ENCODE measurements at places on chromosomes 2 and 18. TPM values are rescaled to one million over a fixed set of nuclear protein-coding genes. Genes with fewer than 3 reads are reported as not detected.

AMER3 gene
- not detected for total RNA-seq

OR6B2 gene
- total RNA-seq = not detected

CXCR1 gene
- not detected for total RNA-seq

PLGLB1 gene
- total RNA-seq = 4.4 TPM

POMC gene
- total RNA-seq = 8.0 TPM

IL37 gene
- total RNA-seq = not detected

ANKRD29 gene
- total RNA-seq = not detected

CCBE1 gene
- total RNA-seq = 0.81 TPM

GDF7 gene
- not detected for total RNA-seq

TBR1 gene
- 0.05 TPM for total RNA-seq

FASTKD1 gene
- 40.4 TPM for total RNA-seq

BARD1 gene
- 32.6 TPM for total RNA-seq

UBR3 gene
- 21.0 TPM for total RNA-seq

FN1 gene
- total RNA-seq = 0.60 TPM

SH3RF3 gene
- total RNA-seq = 1.2 TPM

PRADC1 gene
- total RNA-seq = 17.3 TPM

MOGAT1 gene
- total RNA-seq = not detected

GRCh38 chr18:77052297-77052982 lies 80.1 kb downstream of the MBP start:
- H3K4me1 ChIP-seq = peaks cover 55% of the 10 kb centered on the region
- DNase-seq = no peak
- H3K27ac ChIP-seq = no peak overlapping the region

- H3K4me3 ChIP-seq = no peak overlapping the region
- H3K27ac ChIP-seq = no peak overlapping the region
- H3K4me1 ChIP-seq = no peaks in the 10 kb centered on the region
- H3K27me3 ChIP-seq = no peaks in the 10 kb centered on the region
- no peak for DNase-seq
Observed at GRCh38 chr2:7161501-7161900, 244.3 kb downstream of the RNF144A start.

- DNase-seq = no peak
- no peak overlapping the region for H3K27ac ChIP-seq
Observed at GRCh38 chr2:70531419-70532086, 22.1 kb downstream of the TGFA start.

- DNase-seq = peak; percentile 48
- H3K4me1 ChIP-seq = peaks cover 14% of the 10 kb centered on the region
- H3K27ac ChIP-seq = peak overlapping the region; percentile 32
- H3K36me3 ChIP-seq = no peaks in the 10 kb centered on the region
Observed at GRCh38 chr2:9800975-9801726, 42.1 kb upstream of the TAF1B start.

GRCh38 chr18:6994771-6995430 lies 122.7 kb downstream of the LAMA1 start:
- H3K27me3 ChIP-seq = no peaks in the 10 kb centered on the region
- no peak overlapping the region for H3K4me3 ChIP-seq
- H3K4me1 ChIP-seq = peaks cover 4% of the 10 kb centered on the region
- no peak overlapping the region for H3K27ac ChIP-seq
- H3K36me3 ChIP-seq = no peaks in the 10 kb centered on the region
- DNase-seq = no peak

DNA sequence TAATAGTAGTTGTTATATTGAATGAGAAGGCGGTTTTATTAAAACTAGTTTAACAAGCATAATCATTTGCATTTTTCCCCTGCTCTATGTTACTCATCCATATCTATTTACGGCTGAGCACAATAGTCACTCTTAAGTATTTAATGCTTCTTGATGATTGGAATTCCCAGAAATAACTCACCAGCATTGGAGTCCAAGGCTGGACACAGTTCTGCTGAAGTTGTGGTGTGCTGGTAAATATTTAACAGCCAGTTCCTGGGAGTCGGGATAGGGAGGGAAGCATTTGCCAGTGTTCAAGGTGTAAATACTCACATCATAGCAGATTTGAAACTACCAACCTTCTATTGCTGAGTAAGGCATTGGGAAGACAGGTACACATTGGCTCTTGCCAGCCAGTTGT lies 315.1 kb downstream of the MTX2 start:
- no peak overlapping the region for H3K4me3 ChIP-seq
- DNase-seq = no peak
- H3K36me3 ChIP-seq = no peaks in the 10 kb centered on the region
- no peak overlapping the region for H3K27ac ChIP-seq
- H3K27me3 ChIP-seq = peaks cover 24% of the 10 kb centered on the region

GRCh38 chr2:59034106-59034505 lies 793.0 kb upstream of the FANCL start:
- H3K27ac ChIP-seq = no peak overlapping the region
- DNase-seq = no peak
- no peaks in the 10 kb centered on the region for H3K36me3 ChIP-seq
- no peaks in the 10 kb centered on the region for H3K4me1 ChIP-seq
- no peak overlapping the region for H3K4me3 ChIP-seq

GRCh38 chr2:156800781-156801361 lies 364.7 kb downstream of the GPD2 start:
- H3K4me3 ChIP-seq = no peak overlapping the region
- no peaks in the 10 kb centered on the region for H3K36me3 ChIP-seq
- H3K27me3 ChIP-seq = peaks cover 8% of the 10 kb centered on the region
- H3K27ac ChIP-seq = no peak overlapping the region
- H3K4me1 ChIP-seq = no peaks in the 10 kb centered on the region

DNA sequence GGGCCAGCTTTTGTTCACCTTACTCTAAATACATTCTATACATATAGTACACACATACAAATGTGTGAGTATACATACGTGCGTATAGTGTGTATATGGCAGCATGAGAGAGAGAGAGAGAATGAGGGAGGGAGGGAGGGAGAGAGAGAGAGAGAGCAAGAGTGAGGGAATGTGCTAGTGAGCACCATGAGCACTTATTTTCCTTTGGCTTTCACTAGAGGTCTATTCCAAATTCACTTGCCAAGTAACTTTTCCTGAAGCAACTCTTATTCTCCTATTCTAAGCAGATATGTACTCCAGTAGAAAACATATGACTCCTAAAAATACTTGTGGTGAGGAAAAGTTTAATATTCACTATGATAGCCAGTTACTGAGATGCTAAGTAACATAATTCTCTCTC lies 85.7 kb downstream of the COBLL1 start:
- H3K4me1 ChIP-seq = peaks cover 3% of the 10 kb centered on the region
- no peak for DNase-seq
- no peak overlapping the region for H3K27ac ChIP-seq
- H3K4me3 ChIP-seq = no peak overlapping the region

GRCh38 chr2:43841949-43842865 lies 3.4 kb downstream of the ABCG8 start:
- H3K27ac ChIP-seq = no peak overlapping the region
- no peaks in the 10 kb centered on the region for H3K27me3 ChIP-seq
- DNase-seq = no peak
- no peaks in the 10 kb centered on the region for H3K36me3 ChIP-seq

GRCh38 chr2:15624903-15625302 lies 33.2 kb downstream of the DDX1 start:
- no peak overlapping the region for H3K27ac ChIP-seq
- no peak overlapping the region for H3K4me3 ChIP-seq
- H3K4me1 ChIP-seq = no peaks in the 10 kb centered on the region

- H3K4me3 ChIP-seq = no peak overlapping the region
- no peaks in the 10 kb centered on the region for H3K4me1 ChIP-seq
- no peak for DNase-seq
- no peaks in the 10 kb centered on the region for H3K36me3 ChIP-seq
Observed at GRCh38 chr2:218798767-218799504, 17.0 kb downstream of the CYP27A1 start.

- no peak overlapping the region for H3K27ac ChIP-seq
- H3K36me3 ChIP-seq = no peaks in the 10 kb centered on the region
- no peak overlapping the region for H3K4me3 ChIP-seq
- no peak for DNase-seq
- no peaks in the 10 kb centered on the region for H3K4me1 ChIP-seq
- no peaks in the 10 kb centered on the region for H3K27me3 ChIP-seq
Observed at GRCh38 chr2:71944806-71945602, 202.7 kb downstream of the CYP26B1 start.

GRCh38 chr2:190697421-190697820 lies 48.5 kb downstream of the NAB1 start:
- H3K27me3 ChIP-seq = no peaks in the 10 kb centered on the region
- no peak overlapping the region for H3K27ac ChIP-seq
- H3K36me3 ChIP-seq = peaks cover 4% of the 10 kb centered on the region
- H3K4me3 ChIP-seq = no peak overlapping the region
- no peak for DNase-seq
- H3K4me1 ChIP-seq = peaks cover 54% of the 10 kb centered on the region

GRCh38 chr18:75179819-75180600 lies 28.9 kb downstream of the PTGR3 start:
- H3K36me3 ChIP-seq = no peaks in the 10 kb centered on the region
- no peak for DNase-seq
- no peaks in the 10 kb centered on the region for H3K4me1 ChIP-seq
- H3K27me3 ChIP-seq = peaks cover 12% of the 10 kb centered on the region
- no peak overlapping the region for H3K27ac ChIP-seq

- no peaks in the 10 kb centered on the region for H3K4me1 ChIP-seq
- no peak for DNase-seq
- no peaks in the 10 kb centered on the region for H3K27me3 ChIP-seq
- no peak overlapping the region for H3K27ac ChIP-seq
Observed at GRCh38 chr2:100264651-100265050, 57.6 kb downstream of the LONRF2 start.

- H3K36me3 ChIP-seq = no peaks in the 10 kb centered on the region
- no peak for DNase-seq
- H3K27me3 ChIP-seq = no peaks in the 10 kb centered on the region
- H3K4me1 ChIP-seq = no peaks in the 10 kb centered on the region
- no peak overlapping the region for H3K27ac ChIP-seq
Observed at GRCh38 chr2:25895610-25896009, 17.3 kb upstream of the ASXL2 start.

DNA sequence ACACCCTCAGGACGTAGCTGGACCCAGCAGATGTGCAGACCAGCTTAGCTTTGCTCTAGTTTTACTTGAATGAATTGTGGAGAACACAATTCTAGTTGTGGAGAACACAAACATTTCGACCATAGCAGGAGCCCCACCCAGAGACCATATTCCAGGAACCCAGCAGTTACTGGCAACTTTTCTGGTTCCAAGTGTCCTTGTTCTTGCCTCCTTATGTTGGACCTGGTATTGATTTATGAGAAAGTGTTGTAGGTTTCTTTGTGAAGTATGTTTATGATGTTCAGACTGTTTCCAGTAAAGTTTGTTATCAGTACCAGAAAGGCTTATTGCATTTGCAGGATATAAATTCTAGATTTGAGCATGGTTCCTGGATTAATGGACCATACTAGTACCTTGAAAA lies 51.0 kb downstream of the LTBP1 start:
- peaks cover 2% of the 10 kb centered on the region for H3K27me3 ChIP-seq
- no peak overlapping the region for H3K27ac ChIP-seq
- DNase-seq = no peak
- H3K4me1 ChIP-seq = no peaks in the 10 kb centered on the region

- no peaks in the 10 kb centered on the region for H3K4me1 ChIP-seq
- no peak overlapping the region for H3K4me3 ChIP-seq
- no peak for DNase-seq
- H3K27me3 ChIP-seq = peaks cover 29% of the 10 kb centered on the region
Observed at GRCh38 chr2:18518116-18519111, 42.0 kb downstream of the RDH14 start.

DNA sequence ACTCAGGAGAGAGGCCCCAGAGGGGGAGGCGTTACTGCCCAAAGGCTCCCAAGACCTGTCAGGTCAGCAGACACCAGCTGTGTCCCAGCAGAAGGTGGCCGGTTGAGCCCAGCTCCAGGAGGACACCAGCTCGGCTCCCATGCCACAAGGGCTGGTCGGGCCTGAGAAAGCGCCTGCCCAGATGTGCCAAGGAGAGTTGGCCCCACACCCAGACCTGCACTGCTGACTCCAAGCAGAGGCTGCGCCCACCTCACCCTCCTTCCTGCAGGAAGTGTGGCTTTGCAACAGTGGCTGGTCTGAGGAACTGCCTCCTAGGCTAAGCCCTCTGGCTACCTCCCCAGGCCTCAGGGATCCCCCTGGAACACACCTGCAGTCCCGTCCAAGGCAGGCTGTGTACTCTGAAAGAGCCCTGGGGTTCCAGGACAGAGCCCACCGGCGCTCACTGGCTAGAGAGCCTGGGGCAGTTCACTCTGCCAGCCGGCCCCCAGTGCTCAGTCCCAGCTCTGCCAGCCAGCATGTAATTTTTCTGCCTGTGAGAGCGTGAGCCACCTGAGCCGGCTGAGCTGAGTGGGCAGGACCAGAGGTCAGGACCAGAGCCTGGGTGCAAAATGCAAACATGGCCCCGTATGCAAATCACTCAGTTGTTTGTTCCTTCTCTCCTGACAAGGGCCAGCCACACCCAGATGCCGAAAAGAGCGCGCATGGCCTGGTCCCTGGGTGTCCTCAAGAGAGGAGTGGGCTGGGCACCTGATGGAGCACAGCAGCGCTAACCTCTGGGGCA lies 36.9 kb upstream of the PTMA start:
- H3K27ac ChIP-seq = no peak overlapping the region
- no peaks in the 10 kb centered on the region for H3K27me3 ChIP-seq
- peaks cover 12% of the 10 kb centered on the region for H3K4me1 ChIP-seq
- H3K36me3 ChIP-seq = no peaks in the 10 kb centered on the region
- no peak overlapping the region for H3K4me3 ChIP-seq
- no peak for DNase-seq

- DNase-seq = no peak
- peaks cover 10% of the 10 kb centered on the region for H3K4me1 ChIP-seq
- H3K27me3 ChIP-seq = no peaks in the 10 kb centered on the region
- H3K4me3 ChIP-seq = no peak overlapping the region
Observed at GRCh38 chr2:165952741-165953211, 800 bp downstream of the TTC21B start.

DNA sequence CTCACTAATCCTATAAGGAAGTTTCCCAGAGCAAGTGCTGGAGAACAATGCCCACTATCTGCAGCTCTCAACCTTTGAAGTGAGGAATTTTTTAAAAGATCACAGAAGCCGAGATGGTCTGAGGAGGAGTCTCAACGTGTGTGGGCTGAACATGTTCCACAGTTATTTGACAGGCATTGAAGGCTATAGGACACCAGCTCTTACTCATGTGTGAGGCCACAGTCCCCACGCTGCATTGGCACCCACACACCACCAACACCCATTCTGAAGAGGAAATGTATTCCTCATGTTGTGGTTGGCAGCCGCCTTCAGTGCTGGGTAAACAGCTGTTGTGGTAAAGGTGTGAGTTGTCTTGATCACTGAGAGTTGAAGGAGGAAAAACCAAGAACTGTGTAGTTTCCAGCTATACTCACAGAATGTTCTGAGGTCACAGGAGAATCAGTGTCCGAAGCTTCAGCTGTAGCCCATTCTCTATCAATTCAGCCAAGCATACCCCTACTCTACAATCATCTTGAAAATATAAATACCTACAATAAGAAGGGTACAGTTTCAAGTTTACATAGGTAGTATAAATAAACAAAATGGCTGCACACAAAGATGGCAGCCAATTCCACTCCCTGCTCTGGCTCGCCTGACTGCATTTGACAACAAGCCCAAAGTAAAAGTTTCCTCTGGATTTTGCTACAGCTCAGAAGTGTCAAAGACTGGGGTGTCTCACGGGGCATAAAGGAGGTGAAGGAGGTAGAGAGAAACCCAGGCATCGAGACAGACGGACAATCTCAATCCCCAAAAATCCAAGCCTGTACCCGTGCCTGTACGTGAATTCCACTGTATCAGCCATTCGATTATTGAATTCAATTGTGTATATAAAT lies 12.1 kb downstream of the CD226 start:
- H3K4me3 ChIP-seq = no peak overlapping the region
- H3K4me1 ChIP-seq = no peaks in the 10 kb centered on the region
- DNase-seq = peak; percentile 85
- peaks cover 29% of the 10 kb centered on the region for H3K36me3 ChIP-seq
- no peaks in the 10 kb centered on the region for H3K27me3 ChIP-seq
- no peak overlapping the region for H3K27ac ChIP-seq
